Activated T-cell treated with anti-CD3 and anti-CD28 coated beads, Interleukin-2, amount 50 U/mL, for 4 hours (primary cell): ENCODE measurements at places on chromosomes 2 and 18. TPM values are rescaled to one million over a fixed set of nuclear protein-coding genes. Genes with fewer than 3 reads are reported as not detected.

The B4GALT6 gene
- 1.3 TPM for total RNA-seq

The NMUR1 gene
- total RNA-seq = not detected

The THSD7B gene
- total RNA-seq = not detected

The ALLC gene
- total RNA-seq = not detected

The ACYP2 gene
- total RNA-seq = 4.3 TPM

DNA sequence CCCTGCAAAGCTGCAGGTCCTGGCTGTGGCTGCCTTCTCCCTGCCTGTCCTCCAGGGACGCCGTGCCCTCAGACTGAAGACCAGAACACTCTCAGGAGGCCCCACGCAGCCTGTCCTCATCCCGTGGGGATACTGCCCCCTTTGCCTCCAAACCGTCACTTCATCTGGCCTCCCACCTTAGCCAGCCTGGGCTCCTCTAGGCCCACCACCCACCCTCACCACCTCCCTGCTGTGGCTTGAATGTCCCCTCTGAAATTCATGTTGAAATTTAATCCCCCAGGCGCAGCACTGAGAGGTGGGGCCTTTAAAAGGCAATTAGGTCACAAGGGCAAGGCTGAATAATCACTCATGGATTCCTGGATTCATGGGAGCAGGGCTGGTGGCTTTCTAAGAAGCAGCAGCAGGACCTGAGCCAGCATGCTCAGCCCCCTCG, 198.2 kb downstream of the SEPTIN10 start:
- DNase-seq = no peak

- no peak for DNase-seq
These were observed 105.3 kb downstream of the PARD3B start for GRCh38 chr2:204650611-204651010.

DNA sequence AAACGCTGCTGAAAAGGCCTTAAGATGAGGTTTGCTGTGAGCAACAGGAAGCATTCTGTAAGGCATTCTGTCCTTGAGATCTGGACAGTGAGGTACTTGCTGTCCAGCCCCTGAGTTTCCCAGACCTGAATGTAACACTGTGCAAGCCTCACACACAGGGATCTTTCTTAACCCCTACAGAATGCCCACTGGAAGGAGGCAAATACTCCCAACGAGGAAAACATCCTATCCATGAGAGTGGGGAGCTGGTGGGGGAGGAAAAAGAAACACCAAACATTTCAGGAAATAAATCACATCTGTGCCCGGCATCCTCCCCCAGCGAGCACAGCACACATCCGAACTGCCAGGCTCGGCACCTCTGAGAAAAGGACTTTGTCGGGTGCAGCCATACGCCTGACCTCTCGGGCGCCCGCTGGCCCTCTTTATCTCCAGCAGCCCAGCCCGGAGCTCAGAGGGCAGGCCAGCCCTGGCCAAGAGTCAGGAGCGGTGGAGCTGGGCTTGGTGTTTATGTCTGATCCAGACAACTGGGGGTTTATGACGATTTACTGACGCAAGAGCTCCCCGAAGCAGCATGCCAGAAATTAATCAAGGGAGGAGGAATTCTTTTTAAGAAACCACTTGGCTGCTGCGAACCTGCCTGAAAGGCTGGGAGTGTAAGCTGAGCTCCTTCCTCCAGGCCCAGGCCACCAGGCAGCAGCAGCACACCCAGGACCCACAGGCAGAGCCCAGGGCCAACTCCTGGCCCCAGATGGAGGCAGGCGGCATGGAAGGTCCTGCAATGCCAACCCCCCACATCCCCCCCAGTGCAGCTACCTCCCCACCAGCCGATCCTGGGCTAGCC, 72.2 kb downstream of the HDAC4 start:
- no peak for DNase-seq

DNA sequence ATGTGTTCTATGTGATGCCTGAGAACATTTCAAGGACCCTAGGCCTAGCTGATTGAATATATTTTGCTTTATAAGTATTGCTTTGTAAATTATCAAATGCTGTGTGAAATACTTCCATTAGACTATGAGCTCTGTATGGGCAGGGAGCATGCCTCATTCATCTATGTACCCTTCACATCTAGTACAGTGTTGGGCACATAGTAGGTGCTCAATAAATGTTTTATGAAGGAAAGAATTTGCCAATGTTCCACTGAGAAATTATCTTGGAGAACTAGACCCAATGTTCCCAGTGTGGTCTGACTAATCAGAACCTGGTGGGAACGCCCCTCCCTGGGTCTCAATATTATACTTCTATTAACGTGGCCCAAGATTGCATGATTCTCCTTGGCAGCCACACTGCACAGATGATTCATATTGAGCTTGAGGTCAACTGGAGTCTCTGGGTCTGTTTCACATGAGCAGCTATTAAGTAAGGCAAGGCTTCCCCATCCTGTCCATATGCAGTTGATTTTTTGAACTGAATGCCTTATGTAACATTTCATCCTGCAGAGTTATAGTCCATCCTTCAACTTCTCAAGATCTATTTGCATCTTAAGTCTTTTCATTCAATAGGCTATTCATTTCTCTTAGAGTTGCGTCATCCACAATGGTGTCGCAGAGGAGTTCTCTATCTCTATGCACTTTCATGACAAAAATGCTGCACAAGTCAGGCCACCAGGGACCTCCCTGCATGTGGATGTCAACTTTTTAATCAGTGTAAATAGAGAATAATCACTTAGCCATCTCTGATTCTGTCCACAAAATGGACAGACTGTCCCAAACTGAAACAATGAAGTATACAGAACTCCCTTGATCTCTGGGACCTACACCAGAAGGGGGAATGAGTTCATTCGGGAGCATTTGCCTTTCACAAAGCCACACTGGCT, 257.6 kb downstream of the CYP26B1 start:
- no peak for DNase-seq

GRCh38 chr2:20509770-20510490, 63.1 kb downstream of the RHOB start:
- DNase-seq = no peak

DNA sequence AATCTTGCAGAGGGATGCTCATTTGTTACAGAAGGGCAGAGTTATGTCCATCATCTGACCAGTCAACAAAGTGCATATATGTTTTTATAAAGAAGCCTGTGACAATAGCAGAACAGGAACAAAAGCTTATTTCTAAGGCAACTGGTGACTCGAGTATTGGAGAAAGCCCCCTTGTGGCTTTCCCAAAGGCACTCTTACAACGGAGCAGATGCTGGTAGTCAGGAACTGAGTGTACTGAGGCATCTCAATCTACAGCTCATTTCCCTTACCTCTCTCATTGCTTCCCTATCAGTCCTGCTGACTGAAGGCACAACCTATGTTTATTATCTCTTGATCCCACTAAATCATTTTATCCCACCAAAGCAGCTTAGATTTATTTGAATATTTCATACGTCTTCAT, 557.1 kb upstream of the CHAC2 start:
- no peak for DNase-seq

DNA sequence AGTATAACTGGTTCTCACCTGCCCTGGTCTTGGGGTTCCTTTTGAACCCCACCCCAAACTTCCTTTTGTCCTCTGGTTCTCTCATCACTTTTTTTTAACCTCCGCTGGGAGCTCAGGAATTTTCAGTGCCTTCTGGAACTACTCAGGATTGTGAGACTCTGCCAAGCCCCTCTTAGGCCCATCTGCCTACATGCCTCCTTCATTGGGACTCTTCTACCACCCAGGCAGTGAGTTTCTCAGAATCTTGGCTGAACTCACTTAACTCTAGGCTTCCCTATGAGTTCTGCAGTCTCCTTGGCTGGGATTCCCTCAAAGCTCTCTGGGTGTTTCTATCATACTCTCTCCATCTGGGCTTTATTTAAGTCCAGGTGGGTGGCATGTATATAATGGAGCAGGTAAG, 86.3 kb downstream of the MDH1 start:
- no peak for DNase-seq

DNA sequence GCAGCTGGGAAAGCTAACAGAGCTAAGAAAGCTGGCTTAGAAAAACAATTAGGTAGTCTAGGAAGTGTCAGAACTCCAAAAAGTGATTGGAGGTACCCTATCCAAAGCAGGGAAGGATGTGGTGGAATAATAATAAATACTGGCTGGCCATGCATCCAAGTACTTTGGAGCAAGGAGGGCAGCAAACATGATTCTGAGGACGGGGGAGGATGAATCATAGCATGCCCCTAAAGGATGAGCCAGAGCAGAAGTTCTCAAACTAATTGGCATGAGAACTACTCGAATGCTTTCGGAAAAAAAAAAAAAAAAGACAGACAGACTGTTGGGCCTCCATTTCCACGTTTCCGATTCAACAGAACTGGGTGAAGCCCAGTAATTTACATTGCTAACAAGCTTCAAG, 2.4 kb downstream of the CWC22 start:
- no peak for DNase-seq

GRCh38 chr2:233448575-233448974, 94.3 kb downstream of the DGKD start:
- no peak for DNase-seq

DNA sequence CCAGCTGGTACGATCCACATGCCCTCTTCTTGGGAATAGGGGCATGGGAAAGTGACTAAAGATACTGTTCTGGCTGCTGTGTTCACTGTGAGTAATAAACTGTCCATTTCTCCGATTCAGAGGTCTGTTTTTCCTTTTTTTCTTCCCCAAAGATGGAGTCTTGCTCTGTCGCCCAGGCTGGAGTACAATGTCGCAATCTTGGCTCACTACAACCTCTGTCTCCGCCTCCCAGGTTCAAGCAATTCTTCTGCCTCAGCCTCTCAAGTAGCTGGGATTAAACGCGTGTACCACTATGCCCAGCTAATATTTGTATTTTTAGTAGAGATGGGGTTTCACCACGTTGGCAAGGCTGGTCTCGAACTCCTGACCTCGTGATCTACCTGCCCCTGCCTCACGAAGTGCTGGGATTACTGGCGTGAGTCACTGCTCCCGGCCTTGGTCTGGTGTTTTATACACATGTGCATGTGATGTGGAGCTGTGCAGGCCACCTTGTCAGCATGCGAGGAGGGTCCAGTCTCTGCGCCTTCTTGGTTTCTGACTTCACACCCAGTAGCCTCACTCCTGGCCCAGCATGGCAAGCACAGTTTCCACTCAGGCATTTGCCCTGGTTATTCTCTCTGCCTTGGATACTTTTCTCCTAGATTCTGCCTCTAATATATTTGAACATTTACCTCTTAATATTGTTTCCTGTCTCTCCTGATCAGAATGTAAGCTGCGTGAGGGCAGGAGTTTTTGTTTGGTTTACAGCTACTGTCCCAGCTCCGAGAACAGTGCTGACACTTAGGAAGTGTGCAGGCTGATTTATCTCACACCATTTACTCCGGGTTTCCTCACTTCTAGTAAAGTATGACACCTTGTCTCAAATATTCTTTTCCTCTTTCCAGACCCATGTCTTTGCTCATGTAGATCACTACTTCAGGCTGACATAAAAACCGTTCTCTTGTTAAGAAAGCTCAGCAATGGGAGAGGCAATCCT, 19.7 kb downstream of the PTPN18 start:
- DNase-seq = no peak

GRCh38 chr2:241841181-241842066, 17.3 kb downstream of the PDCD1 start:
- no peak for DNase-seq

DNA sequence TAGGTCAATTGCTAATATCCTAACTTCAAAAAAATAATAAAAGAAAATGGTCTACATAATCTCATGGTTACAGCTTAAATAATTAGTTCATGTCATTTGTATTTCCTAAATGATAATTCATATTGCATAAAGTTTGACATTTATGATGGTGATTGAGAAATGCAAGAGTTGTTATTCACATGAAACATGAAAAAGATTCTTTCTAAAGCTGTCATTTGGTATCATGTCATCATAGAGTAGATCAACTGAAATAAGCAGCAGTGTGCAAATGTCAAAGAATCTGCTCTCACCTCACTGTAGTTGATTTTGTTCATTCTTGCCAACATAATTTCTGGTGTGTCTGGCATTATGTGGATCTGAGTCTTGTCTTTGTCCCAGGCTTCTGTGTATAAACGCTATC, 95.3 kb downstream of the NEB start:
- DNase-seq = no peak

DNA sequence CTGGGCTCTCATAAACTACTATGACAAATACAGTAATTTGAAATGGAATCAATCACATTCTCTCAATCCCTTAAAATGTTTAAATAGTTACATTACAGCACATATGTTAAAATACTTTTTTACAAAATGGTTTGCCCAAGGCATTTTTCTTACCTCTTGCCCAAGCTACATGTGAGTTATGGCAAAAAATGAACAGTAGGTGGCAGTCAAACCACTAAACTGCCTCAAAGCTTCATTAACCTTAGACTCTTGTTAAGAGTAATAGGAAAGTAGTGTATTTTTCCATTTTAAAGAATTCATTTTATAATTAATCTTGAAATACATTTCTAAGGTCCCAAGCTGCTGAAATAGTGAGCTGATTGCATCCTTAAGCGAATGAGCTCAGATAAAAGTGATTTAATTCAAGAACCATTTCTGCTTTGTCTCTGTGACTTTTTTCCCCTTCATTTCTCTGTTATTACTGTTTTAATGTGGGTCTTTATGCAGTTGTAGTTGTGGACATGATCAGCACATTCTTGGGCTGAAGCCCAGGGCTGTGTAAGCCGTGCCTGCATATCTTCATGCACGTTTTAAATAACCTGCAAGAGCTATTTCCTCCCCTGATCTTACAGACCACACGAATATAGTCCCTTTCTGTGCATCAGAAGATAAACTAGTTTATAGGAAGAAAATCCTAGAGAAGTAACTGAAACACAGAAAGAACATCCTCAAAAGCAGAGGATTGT, 311.8 kb downstream of the LNPK start:
- DNase-seq = no peak

GRCh38 chr2:128715360-128715759, 396.7 kb upstream of the HS6ST1 start:
- no peak for DNase-seq

DNA sequence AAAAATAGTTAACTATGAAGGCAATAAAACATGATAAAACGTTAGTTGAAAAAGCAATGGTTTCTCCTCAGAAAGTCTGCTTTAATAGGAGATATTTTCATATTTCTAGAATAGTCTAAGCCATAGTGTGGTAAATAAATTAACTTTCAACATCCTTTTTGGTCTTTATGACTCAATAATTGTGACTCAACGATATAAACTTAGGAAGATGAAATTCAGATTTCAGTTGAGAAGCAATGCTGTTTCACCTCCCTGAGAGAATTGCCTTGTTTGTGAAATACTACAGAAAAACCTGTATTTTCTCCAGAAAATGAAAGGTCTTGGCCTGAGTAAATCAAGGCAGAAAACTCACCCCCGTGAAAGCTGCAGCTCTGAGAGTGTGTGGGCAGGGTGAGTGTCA, 166.9 kb downstream of the ETAA1 start:
- no peak for DNase-seq

DNA sequence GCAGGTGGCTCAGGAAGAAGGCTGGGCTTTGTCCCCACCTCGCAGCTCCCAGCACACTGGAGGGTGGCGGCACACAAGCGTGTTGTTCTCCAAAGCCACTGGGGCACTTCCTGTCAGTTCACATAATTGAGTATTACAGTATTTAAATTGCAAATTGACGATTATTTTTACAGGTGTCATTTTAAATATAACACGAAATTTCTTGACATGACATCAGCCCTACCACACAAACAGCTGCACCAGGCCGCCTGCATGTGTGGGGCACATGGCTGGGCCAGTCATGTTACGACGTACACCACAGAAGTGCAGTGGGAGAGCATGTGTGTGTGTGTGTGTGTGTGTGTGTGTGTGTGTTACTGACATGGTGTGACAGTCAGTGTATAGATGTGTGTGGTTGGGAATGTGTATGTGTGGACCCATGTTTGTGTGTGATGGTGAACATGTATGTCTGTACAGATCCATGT, 155.6 kb downstream of the TTC32 start:
- DNase-seq = no peak

GRCh38 chr2:206728277-206729199, 10.3 kb upstream of the DYTN start:
- no peak for DNase-seq
